Placental pericyte (primary cell): ENCODE measurements at places on chromosomes 5 and 9. TPM values are rescaled to one million over a fixed set of nuclear protein-coding genes. Genes with fewer than 3 reads are reported as not detected.

The FBP1 gene
- total RNA-seq: not detected in 2 replicates

The MAP1B gene
- total RNA-seq: 164 and 181 TPM in 2 replicates

The FOXE1 gene
- 0.14 and 0.22 TPM in 2 replicates for total RNA-seq

The ELAVL2 gene
- total RNA-seq: not detected in 2 replicates

The KIF3A gene
- total RNA-seq: 9.4 and 10.1 TPM in 2 replicates

The MRRF gene
- 41.8 and 45.7 TPM in 2 replicates for total RNA-seq

The FAM81B gene
- total RNA-seq: not detected in 2 replicates

The GRIA1 gene
- total RNA-seq: 0.22 and 2.7 TPM in 2 replicates

The STKLD1 gene
- total RNA-seq: under 0.01 and 0.14 TPM in 2 replicates

The ANKRD31 gene
- total RNA-seq: under 0.01 TPM in 2 replicates

The OBP2B gene
- not detected in 2 replicates for total RNA-seq

The IL31RA gene
- 2.0 and 7.6 TPM in 2 replicates for total RNA-seq

The PHF19 gene
- 20.1 and 67.6 TPM in 2 replicates for total RNA-seq

The ABCA2 gene
- 18.8 and 18.9 TPM in 2 replicates for total RNA-seq

The ESM1 gene
- 0.22 and 11.6 TPM in 2 replicates for total RNA-seq

The CARD6 gene
- 6.6 and 11.6 TPM in 2 replicates for total RNA-seq

The MCIDAS gene
- total RNA-seq: not detected in 2 replicates

The RANBP17 gene
- total RNA-seq: 13.6 and 42.2 TPM in 2 replicates

The STPG3 gene
- not detected in 2 replicates for total RNA-seq

The SLIT3 gene
- 0.29 and 0.66 TPM in 2 replicates for total RNA-seq

The SNCAIP gene
- total RNA-seq: 7.0 and 7.7 TPM in 2 replicates

The HTR1A gene
- total RNA-seq: not detected in 2 replicates

The SEMA6A gene
- 1.1 TPM in 2 replicates for total RNA-seq

The PHF24 gene
- not detected in 2 replicates for total RNA-seq

The RMND5B gene
- 24.3 and 35.7 TPM in 2 replicates for total RNA-seq

The GABRA6 gene
- 0.29 TPM in 1 of 2 replicates, not detected in the other for total RNA-seq

The C9orf85 gene
- total RNA-seq: 9.3 and 14.2 TPM in 2 replicates

The WHRN gene
- total RNA-seq: 1.3 and 3.4 TPM in 2 replicates

The OR1J2 gene
- not detected in 2 replicates for total RNA-seq

The ADGRV1 gene
- total RNA-seq: 0.14 and 0.66 TPM in 2 replicates

The CENPH gene
- total RNA-seq: 3.3 and 13.0 TPM in 2 replicates

The CCNO gene
- total RNA-seq: 0.14 TPM in 1 of 2 replicates, not detected in the other

The SPINK6 gene
- not detected in 2 replicates for total RNA-seq

The KIF20A gene
- total RNA-seq: 0.66 and 67.7 TPM in 2 replicates

The LCP2 gene
- under 0.01 TPM in 1 of 2 replicates, not detected in the other for total RNA-seq

The SLC34A3 gene
- total RNA-seq: not detected in 2 replicates

The ADAMTS19 gene
- total RNA-seq: 1.6 and 32.2 TPM in 2 replicates

The IL5 gene
- total RNA-seq: not detected in 2 replicates

The TNC gene
- 83.6 and 326 TPM in 2 replicates for total RNA-seq

The EPB41L4A gene
- total RNA-seq: 0.22 and 0.29 TPM in 2 replicates

The DNAI1 gene
- total RNA-seq: not detected in 2 replicates

The C6 gene
- not detected in 2 replicates for total RNA-seq

The CBY3 gene
- 0.29 TPM in 1 of 2 replicates, not detected in the other for total RNA-seq

The SETD9 gene
- total RNA-seq: 8.1 and 10.5 TPM in 2 replicates

The RALGPS1 gene
- 0.88 and 1.0 TPM in 2 replicates for total RNA-seq

The NIM1K gene
- total RNA-seq: 0.43 and 0.44 TPM in 2 replicates

The CKMT2 gene
- 0.29 and 0.44 TPM in 2 replicates for total RNA-seq

The PCDHGA4 gene
- total RNA-seq: 5.0 and 6.1 TPM in 2 replicates

The FAM221B gene
- total RNA-seq: not detected in 2 replicates

The PCDHA12 gene
- under 0.01 and 0.14 TPM in 2 replicates for total RNA-seq

The PPP2R2B gene
- 0.14 TPM in 1 of 2 replicates, not detected in the other for total RNA-seq

The PDGFRB gene
- total RNA-seq: 114 and 359 TPM in 2 replicates

The NME5 gene
- not detected in 2 replicates for total RNA-seq
